IPS DF 6.9 (cell line): ENCODE measurements at places on chromosomes 1 and 21.

- DNase-seq: no peak
Measured at GRCh38 chr1:14262637-14263036, 335.8 kb upstream of the KAZN start.

DNA sequence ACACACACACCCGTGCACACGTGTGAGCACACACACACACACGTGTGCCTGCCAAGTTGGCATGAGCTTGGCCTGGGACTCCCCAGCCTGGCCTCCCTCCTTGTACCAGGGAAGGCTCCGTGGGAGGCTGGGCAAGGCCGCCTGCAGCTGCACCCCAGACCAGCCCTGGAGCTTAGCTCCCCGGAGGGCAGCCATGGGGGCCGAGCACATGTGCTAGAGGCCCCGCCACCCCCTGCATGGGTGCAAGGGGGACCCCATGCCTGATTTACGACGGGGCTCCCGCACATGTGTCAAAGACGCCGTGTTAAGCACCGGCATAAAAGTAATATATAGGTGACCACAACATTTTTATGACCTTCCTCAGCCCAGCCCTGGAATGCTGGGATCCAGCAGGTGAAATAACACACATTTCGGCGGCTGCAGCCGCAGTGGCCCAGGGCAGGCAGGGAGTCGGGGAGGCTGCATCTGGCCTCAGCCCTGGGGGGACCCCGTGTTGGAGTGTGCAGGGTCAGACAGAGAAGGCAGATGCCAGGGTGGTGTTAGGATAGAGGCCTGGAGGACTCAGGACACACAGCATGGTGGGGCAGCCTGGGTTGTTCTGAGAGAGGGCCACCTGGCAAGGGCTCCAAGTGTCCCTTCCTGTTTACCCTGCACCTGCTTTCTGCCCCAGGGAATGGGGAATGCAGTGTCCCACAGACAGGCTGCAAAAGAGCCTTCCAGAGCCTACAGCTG, 56.3 kb downstream of the WNT9A start:
- DNase-seq: no peak

GRCh38 chr1:117650840-117651568, 45.2 kb downstream of the TENT5C start:
- DNase-seq: no peak

DNA sequence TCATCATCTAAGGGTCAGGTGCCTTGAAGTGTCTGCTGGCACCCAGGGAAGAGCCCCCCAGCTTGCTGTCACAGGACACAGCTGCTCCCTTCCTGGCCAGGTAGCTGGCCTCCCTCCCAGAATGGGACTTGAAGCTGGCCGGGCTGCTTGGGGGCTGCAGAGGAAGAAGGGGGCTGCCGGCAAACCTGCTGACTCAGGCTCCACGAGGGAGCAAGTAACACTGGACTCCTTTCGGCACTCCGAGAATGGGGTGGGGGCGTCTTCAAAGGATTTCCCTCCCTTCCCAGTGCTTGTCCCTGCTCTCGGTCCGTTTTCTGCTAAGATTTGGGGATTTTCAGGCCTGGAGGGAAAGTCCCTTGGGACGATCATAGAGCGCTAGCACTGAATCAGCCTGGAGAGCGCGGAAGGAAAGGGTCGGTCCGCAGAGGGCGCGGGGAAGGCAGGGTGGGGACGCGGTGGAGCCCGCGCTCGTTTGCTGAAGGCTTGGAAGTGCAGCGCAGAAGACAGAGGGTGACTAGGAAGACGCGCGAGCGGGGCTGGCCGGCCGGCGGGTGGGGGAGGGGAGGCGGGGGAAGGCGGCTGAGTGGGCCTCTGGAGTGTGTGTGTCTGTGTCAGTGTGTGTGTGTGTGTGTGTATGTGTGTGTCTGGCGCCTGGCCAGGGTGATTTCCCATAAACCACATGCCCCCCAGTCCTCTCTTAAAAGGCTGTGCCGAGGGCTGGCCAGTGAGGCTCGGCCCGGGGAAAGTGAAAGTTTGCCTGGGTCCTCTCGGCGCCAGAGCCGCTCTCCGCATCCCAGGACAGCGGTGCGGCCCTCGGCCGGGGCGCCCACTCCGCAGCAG, at the start of gene CSF1:
CSF1 (plus strand) TSS at position 727 of the 840 bp plus-strand sequence. CDS start 175 bp downstream, outside the sequence.
- no peak for DNase-seq

GRCh38 chr1:211842518-211842917, 12.0 kb upstream of the LPGAT1 start:
- DNase-seq: no peak

DNA sequence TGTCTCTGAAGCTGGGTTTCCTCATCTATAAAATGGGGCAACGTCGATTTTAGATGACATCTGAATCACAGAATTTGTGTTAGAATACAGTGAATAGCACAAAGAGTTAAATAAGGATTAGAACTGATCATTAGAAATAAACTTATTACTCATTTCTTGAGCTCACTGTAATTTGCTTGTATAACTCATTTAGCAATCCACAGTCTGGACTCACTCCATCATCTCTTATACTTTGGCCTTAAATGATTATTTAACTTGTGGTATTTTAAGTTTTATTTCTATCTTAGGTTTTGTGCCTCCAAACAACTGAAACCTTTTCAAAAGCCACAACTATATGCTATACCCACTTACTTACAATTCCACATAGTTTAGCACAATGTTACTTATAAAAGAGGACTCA, 128.0 kb downstream of the CDC42BPA start:
- DNase-seq: no peak

GRCh38 chr1:14718476-14718875, 120.0 kb downstream of the KAZN start:
- no peak for DNase-seq

GRCh38 chr1:109763646-109764415, at the start of gene EPS8L3:
TSS of gene EPS8L3 (minus strand) at chr1:109763923. CDS start at chr1:109761749, 2,174 bp downstream.
- no peak for DNase-seq

DNA sequence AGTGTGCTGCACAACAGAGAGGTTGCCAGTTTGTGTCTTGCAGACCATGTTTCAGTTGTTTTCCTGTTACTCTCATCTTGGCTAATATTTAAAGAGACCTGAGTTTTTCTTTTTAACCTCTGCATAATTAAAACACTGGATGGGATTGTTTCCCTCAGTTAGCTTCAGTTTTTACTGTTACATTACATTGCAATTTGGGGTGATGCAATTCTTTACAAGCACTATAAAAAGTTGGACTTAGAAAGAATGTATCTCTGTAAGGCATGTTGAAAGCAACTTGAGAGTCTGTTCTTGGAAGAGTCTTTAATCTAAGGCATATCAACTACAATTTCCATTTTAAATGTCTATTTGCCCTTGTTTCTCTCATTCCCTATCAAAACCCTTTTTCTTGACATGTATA, 99.1 kb downstream of the DNM3 start:
- DNase-seq: no peak

DNA sequence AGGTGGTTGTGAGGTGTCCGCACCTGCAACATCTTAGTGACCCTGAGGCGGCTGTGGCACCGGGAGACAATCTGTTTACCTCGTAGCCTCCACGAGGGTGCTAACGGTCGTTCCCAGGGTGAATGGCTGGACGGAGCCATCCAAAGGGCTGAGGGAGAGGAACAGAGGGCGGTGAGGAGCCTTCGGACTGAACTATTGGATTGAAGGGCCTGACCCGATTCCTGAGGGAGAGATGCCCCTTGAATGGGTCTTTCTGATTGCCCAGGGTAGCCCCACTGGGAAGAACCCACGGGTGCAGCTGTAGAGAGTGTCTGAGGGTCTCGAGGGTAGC, 2.3 kb downstream of the NR5A2 start:
- no peak for DNase-seq

- no peak for DNase-seq
Measured at GRCh38 chr1:24481101-24481500, 21.5 kb upstream of the RCAN3 start.

DNA sequence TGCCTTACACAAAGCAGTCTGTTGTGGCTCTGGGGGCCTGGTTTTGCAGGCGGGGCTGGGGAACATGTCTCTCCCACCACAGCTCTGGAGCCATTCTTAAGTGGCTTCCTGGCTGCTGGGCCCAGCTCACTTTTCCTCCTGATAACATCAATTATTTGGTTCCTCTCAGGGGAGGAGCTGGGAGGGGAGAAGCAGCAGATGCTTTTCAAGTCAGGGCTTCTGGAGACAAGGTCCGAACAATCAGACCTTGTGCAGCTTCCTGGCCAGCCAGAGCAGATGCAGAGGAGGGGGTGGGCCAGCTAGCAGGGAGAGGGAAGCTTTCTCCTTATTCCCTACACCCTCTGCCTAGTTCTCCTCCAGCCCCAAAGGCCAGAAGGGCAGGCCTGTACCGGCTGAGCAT, 3.7 kb upstream of the PAQR6 start:
- DNase-seq: no peak

GRCh38 chr1:101920577-101920976, 76.1 kb downstream of the OLFM3 start:
- DNase-seq: no peak

- DNase-seq: no peak
Measured at GRCh38 chr1:80517062-80517461, 1283.7 kb upstream of the ADGRL2 start.

- DNase-seq: no peak
Measured at GRCh38 chr21:42356046-42356445, 5.3 kb upstream of the TFF2 start.

- no peak for DNase-seq
Measured at GRCh38 chr1:230891413-230891812, 23.1 kb upstream of the C1orf198 start.

- DNase-seq: no peak
Measured at GRCh38 chr1:229579059-229579673, 20.7 kb upstream of the ABCB10 start.

GRCh38 chr1:238329671-238330070, 438.9 kb upstream of the ZP4 start:
- DNase-seq: no peak

DNA sequence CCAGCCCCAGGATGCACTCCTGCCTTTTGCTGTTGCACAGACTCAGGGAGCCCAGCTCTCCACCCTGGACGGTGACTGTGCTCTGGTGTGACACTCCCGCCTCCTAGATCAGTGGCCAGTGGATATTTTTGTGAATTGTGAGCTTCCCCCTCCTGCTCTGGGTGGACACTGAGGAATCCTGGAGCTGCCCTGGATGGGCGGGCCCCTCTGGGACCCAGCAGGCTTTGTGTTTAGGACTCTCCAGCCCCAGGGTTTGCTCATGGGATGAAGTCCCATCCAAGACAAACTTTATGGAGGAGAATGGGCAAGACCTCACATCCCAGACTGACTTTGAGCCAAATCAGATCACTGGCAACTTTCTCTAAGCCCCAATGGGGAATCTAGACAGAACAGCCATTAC, 16.1 kb downstream of the SLC6A9 start:
- DNase-seq: no peak

DNA sequence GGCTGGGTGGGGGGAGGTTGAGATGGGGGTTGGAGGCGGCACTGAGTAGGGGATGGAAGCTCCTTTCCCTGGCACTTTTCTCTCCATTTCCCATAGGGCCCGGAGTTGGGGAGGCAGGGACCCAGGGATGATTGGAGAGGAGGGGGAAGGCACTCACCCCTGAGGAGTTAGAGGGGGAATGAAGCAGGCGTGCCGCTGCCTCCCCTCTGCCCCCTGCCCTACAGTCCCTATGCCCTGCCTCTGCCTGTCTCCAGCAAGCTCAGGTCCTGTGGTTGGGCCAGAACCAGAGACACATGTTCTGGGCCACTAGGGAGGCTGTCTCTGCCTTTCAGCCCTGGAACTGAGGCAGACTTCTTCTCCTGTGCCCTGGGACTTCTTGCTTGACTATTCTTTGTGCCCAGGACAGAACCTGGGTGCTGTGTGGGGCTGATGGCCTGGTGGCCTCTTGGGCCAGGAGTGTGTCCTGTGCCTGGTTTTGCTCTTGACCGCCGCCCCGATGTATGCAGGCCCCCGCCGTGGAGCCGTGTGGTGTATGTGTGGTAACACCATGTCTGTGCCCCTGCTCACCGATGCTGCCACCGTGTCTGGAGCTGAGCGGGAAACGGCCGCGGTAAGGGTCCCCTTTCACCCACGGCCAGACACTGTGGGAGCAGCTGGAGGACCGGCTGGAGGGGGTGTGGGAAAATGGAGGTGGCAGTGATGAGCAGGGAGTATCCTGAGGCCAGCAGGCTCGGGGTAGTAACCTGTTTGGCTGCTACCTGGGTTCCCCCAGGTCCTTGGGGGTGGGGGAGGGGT, 1.4 kb downstream of the LYPLA2 start:
- no peak for DNase-seq
